ENCODE measurements at places on chromosomes 3 and 15. TPM values are rescaled to one million over a fixed set of nuclear protein-coding genes. Genes with fewer than 3 reads are reported as not detected.

- no peak for DNase-seq
Measured at GRCh38 chr3:73187328-73187727, 125.9 kb downstream of the EBLN2 start.

GRCh38 chr15:63440265-63440648, 58.6 kb upstream of the CA12 start:
- DNase-seq, result no peak

The SIDT1 gene
- not detected for total RNA-seq

The INSYN1 gene
- total RNA-seq, result 0.05 TPM

DNA sequence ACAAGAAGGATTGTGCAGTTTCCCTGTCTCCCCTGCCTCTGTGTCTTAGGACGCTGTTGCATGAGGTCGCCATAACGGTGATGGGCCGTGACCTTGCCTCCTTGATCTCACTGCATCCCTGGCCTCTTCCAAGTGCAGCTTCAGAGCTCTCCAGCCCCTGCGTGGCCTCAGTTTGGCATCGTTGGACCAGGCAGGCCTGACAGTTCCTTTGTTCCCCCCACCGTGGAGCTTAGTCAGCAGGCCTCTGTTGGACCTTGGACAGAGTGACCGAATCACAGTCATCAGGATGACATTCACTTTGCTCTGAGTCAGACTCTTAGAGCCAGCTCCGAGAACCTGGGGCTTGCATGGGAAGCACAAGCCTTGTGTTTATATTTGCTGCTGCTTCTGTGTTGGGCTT, 139.4 kb downstream of the OPA1 start:
- DNase-seq, result no peak

DNA sequence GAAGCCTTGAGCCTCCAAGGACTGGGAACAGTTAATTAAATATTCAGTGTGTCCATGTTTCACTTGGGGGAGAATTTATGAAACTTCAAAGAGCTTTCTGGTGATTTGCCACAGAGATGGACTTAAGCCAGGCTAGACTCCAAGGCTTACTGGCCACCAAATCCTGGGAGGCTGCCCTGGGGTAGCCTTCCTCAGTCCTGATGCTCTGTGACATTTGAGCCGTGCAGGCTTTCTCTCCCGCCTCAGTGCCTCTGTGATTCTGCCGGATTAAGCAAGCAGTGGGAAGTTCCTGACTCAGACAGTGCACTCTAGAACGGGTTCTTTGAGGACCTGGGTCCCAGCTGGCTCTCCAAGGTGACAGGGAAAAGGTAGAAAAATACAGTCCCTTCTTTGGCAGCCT, 314.7 kb upstream of the ICE2 start:
- no peak for DNase-seq

DNA sequence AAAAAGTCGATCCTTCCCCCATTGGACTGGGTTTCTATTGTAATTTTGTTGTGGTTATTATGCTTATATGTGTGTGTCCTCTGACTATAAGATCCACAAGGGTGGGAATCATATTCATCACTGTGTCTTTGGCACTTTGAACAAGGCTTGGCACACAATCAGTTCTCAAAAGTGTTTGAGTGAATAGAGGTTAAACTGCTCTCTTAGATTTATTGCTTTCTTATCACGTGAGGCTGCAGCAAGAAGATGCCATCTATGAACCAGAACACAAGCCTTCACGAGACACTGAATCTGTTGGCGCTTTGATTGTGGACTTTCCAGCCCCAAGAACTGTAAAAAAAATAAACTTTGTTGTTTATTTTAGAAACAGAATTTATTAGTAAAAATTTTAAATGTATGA, 295.0 kb upstream of the MDFIC2 start:
- DNase-seq, result no peak

- no peak for DNase-seq
Measured at GRCh38 chr3:20645340-20645739, 459.3 kb upstream of the SGO1 start.

DNA sequence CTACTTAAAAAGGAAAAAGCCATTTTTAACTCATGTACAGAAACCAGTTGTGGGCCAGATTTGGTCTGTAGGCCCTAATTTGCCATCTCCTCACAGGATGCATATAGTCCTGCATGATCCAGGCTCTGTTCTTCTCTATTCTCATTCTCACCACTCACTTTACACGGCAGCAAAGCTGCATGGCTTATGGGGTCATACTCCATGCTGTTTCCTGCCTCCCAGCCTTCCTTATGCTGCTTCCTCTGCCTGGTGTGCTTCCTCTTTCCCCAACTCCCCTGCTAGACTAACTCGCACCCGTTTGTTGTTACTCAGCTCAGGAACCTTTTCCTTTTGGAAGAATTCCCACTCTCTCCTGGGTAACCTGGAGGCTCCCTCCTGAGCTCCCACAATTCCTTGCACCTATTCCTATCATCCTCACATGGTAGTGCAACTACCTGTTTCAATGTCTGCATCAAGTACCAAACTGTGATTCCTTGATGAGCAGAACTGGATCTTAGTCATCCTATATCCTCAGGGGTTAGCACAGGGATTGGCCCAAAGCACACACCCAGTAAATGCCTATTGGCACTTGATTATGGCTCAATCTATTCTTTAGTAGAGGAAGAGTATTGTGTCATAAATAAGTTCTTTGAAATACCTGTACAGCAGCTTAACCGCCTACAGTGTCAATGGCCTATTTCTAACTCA, 172.1 kb upstream of the MITF start:
- DNase-seq, result no peak

The KY gene
- not detected for total RNA-seq

DNA sequence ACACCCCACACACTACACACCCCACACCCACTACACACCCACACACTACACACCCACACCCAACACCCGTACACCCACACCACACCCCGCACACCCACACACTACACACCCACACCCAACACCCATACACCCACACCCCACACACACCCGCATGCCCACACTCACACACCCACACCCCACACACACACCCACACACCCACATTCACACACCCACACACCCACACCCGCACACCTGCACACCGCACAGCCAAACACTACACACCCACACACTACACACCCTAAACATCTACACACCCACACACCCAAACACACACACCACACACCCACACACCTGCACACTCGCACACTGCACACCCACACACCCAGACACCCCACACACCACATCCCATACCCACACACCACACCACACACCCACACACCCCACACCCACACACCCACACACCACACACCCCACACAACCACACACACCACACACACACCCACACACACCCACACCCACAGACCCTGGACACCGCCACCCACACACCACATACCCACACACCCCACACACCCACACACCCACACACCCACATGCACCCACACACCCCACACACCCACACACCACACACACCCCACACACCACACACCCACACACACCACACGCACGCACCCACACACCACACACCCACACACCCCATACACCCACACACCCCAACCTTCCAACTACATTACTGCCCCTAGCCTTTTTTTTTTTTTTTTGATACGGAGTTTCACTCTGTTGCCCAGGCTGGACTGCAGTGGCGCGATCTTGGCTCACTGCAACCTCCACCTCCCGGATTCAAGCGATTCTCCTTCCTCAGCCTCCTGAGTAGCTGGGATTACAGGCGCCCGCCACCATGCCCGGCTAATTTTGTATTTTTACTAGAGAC, 16.9 kb downstream of the CEP19 start:
- DNase-seq, result no peak

DNA sequence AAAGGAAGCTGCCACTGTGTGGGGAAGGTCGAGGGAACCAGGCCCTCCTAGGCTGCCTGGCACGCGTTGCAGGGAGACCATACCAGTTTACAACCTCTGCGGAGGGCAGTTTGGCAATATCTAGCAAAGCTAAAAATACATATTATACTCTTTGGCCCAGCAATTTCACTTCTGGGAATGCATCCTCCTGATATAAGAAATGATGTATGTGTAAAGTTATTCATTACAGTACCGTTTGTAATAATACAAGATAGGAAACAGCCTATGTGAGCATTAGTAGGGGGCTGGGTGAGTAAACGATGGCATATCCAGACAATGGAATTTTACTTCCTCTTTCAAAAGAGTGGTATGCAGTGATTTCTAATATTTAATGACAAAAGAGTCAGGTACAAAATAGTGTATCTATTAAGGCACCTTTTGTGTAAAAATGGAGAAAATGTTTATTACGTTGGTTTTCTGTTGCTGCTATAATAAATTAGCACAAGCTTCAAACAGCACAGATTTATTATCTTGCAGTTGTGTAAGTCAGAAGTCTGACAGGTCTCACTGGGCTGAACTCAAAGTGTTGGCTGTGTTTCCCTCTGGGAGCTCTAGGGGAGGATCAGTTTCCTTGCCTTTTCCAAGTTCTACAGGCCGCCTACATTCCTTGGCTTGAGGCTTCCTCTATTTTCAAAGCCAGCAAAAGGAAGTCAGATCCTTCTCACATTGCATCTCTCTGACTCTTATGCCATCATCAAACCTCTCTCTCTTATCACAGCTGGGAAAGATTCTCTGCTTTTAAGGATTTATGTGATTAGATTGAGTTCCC, 9.0 kb downstream of the APOD start:
- no peak for DNase-seq

DNA sequence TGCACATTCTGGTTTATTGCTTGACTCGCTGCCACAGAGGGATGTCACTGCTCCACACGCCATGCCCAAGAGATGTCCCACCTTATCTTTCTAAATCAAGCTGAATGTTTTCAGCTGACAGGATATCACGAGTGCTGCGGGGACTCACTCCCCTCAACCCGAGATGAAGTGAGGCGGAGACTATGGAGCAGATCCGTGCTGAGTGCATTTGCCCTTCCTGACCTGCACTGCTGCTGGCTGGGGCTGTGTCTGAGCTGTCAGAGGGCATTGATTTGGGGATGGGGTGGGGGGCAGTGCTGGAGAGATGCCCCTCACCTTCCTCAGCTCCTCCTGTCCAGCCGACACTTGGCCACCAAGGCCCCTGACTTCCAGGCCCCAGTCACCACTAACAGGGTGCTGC, 40.5 kb upstream of the CSPG4 start:
- no peak for DNase-seq

The CHMP2B gene
- total RNA-seq, result 28.5 TPM

The KLHL40 gene
- total RNA-seq, result not detected

- no peak for DNase-seq
Measured at GRCh38 chr15:67808821-67809220, 16.5 kb upstream of the SKOR1 start.

DNA sequence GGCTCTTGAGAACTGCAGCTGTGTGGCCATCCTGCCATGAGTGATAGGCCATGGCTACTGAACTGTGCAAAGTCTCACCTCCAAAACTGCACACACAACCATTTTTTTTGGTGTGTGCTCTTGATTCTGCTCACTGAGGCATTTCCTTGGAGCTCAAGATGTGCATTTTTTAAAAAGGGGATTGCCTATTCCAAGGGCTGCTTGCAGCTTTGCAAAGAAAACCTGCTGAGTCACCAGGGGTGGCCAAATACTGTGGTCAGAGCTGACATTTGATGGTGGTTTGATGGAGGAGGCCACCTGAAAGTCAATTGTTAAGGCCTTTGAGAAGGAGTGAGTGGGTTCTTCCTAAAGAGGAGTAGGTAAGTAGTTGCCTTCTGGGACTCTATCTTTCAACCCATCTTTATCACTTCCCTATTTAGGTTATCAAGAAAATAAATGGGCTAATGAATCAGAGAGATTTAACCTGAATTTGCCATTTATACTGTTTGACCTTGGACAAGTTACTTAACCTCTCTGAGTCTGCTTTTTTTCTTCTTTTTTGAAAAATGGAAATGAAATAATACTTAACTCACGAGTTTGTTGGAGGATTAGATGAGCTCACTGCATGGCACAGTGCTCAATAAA, 87.9 kb downstream of the CHST2 start:
- DNase-seq, result no peak

DNA sequence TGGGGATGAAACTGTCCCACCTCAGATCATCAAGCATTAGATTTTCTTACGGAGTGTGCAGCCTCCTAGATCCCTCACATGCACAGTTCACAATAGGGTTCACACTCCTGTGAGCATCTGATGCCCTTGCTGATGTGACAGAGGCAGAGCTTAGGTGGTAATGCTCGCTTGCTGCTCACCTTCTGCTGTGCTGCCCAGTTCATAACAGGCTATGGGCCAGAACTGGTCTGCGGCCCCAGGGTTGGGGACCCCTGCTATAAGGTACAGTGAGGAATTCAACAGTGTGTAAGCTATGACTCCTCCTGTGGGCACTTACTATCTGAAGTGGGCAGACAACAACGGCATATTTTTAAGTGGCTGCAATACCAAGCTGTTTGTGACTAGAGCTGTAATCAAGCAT, 187.9 kb upstream of the BHLHE40 start:
- DNase-seq, result no peak

The POLQ gene
- total RNA-seq, result 1.6 TPM

GRCh38 chr3:174440741-174441587, 418.2 kb upstream of the NAALADL2 start:
- peak; percentile 45 for DNase-seq

DNA sequence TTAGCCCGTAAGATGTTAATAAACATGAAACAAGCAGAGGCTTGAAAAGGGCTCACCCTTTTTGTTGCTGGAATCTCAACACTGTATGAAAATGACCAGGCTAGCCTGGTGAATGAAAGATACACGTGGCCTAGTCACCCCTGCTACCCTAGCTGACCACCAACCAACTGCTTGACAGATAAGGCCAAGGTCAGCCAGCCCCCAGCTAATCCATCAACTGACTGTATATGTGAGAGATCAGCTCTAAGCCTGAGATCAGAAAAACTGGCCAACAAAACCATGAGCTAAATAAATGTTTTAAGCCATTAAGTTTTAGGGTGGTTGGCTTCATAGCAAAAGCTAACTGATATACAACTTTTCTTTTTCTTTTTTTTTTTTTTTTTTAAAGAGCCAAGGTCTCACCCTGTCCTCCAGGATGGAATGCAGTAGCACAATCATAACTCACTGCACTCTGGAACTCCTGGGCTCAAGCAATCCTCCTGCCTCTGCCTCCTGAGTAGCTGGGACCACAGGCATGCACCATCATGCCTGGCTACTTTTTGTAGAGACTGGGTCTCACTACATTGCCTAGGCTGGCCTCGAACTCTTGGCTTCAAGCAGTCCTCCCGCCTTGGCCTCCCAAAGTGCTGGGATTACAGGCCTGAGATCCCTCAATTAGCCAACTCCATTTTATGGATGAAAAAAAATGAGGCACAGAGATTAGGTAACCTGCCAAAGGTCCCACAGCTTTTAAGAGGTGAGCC, 34.6 kb downstream of the SH3BP5 start:
- no peak for DNase-seq

DNA sequence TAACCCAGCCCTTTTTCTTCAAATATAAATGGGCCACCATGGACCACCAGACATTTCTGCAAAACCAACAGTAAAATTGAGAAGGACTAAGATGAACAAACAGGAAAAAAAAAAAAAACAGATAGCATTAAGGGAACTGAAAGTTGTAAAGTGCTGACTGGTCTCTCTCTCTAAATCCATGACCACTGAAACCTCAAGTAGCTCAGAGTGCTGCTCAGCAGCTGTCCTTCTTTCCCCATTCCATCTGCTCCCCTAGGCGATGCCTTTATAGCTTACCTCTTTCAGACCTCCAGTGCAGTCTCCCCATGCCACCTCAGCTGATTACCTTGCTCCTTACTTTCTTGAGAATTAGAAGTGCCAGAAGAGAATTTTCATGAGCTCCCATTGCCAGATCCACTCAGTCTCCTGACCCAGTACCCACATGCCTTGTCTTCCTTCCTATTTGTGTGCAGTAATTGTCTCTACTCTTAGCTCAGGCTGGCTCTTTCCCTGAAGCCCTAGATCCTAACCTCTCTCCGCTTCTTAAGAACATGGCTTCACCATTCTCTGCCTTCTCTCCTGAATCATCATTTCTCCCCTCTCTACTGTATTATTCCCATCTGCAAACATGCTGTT, 23.9 kb upstream of the XIRP1 start:
- no peak for DNase-seq

Data from glomerular endothelial cell (primary cell).